T-helper 17 cell (primary cell): ENCODE measurements at places on chromosomes 13 and 19. TPM values are rescaled to one million over a fixed set of nuclear protein-coding genes. Genes with fewer than 3 reads are reported as not detected.

LILRA1 gene
- total RNA-seq, result 2.1 TPM

PTGIR gene
- total RNA-seq, result 0.70 TPM

DNA sequence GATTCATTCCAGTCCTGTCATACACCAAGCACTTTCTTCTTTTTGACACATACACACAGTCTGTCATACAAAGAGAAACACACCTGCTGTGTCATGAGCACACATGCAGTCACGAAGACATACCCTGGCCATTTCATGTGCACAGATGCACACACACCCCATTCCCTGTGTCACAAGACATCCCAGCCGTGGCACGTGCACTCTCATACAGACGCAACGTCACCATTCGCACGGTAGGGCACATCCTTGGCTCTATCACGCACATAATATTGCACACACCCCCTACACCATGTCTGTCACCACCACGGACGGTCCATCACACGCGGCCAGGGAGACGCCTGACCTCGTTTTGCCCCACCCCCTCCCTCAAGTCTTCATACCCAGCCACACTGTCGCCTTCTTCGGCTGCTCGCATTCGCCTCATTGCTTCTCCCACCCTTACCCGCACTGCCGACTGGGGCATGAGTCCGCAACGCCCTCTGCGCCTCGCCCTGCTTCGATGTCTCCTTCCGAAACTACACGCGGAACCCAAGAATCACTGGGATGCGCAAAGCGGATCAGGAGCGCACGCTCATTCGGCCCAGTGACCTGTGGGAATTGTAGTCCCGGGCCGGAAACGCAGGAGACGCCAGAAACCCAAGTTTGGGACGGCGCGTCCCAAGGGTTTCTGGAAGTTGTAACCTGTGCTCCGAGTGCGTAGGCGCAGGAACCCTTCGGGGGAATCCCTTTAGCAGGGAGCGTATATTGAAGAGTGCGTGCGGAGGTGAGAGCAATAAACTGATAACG is 6.8 kb upstream of the ZNF283 start:
- peak overlapping the region; percentile 86 for H3K27ac ChIP-seq
- peak overlapping the region; percentile 97 for H3K4me3 ChIP-seq
- H3K4me1 ChIP-seq, result peaks cover 10% of the 10 kb centered on the region
- no peaks in the 10 kb centered on the region for H3K36me3 ChIP-seq

FRY gene
- 68.8 TPM for total RNA-seq

GRCh38 chr13:45473627-45474026 is 8.9 kb downstream of the COG3 start:
- H3K36me3 ChIP-seq, result no peaks in the 10 kb centered on the region
- peaks cover 38% of the 10 kb centered on the region for H3K4me1 ChIP-seq
- no peaks in the 10 kb centered on the region for H3K27me3 ChIP-seq
- no peak for DNase-seq
- no peak overlapping the region for H3K4me3 ChIP-seq

LACC1 gene
- total RNA-seq, result 4.0 TPM

DNA sequence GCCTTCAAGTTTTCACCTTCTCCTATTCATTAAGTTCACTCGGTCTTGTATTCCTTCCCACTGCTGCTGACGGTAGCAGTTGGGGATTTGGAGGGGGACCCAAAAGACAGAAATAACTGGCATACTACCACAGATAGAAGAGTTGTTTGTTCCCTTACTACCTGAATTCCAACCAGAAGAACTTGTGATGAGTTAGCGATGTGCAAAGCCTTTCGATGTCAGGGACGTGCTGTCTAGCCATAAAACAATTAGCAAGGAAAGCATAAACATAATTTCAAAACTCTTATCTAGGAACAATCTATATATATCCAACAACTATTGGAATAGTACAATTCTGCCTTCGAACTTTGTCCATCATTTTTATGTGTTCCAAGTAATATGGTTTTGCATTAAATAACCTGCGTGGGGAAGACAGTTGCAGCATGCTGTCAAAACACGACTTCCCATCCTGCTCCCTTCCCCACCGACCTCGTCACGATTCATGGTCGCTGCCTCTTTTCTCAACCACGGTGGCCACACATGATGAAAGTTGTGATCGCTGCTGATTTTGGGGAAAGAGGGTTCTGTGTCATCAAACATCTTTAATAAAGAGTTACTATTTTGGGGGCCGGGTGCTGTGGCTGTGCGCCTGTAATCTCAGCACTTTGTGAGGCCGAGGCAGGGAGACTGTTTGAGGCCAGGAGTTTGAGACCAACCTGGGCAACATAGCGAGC is 3.8 kb upstream of the SLC7A9 start:
- DNase-seq, result no peak
- H3K36me3 ChIP-seq, result peaks cover 5% of the 10 kb centered on the region
- H3K27me3 ChIP-seq, result no peaks in the 10 kb centered on the region
- H3K27ac ChIP-seq, result no peak overlapping the region

- no peak overlapping the region for H3K4me3 ChIP-seq
- H3K27ac ChIP-seq, result peak overlapping the region; percentile 27
- H3K27me3 ChIP-seq, result no peaks in the 10 kb centered on the region
- DNase-seq, result no peak
- H3K36me3 ChIP-seq, result peaks cover 3% of the 10 kb centered on the region
These were observed 96.2 kb upstream of the RFC3 start for GRCh38 chr13:33721724-33722123.

- no peak overlapping the region for H3K27ac ChIP-seq
- H3K4me3 ChIP-seq, result no peak overlapping the region
- H3K36me3 ChIP-seq, result no peaks in the 10 kb centered on the region
- peaks cover 5% of the 10 kb centered on the region for H3K27me3 ChIP-seq
- no peaks in the 10 kb centered on the region for H3K4me1 ChIP-seq
- no peak for DNase-seq
These were observed 25.5 kb upstream of the TSC22D1 start for GRCh38 chr13:44601586-44601985.

CCNA1 gene
- total RNA-seq, result not detected

DNAAF3 gene
- total RNA-seq, result not detected

GRCh38 chr13:79792716-79793115 is 311.8 kb downstream of the NDFIP2 start:
- no peaks in the 10 kb centered on the region for H3K4me1 ChIP-seq
- no peak overlapping the region for H3K27ac ChIP-seq
- no peak overlapping the region for H3K4me3 ChIP-seq
- no peaks in the 10 kb centered on the region for H3K36me3 ChIP-seq
- H3K27me3 ChIP-seq, result no peaks in the 10 kb centered on the region
- DNase-seq, result no peak

ZNF99 gene
- not detected for total RNA-seq
